ENCODE measurements at places on chromosomes 7 and 10.

DNA sequence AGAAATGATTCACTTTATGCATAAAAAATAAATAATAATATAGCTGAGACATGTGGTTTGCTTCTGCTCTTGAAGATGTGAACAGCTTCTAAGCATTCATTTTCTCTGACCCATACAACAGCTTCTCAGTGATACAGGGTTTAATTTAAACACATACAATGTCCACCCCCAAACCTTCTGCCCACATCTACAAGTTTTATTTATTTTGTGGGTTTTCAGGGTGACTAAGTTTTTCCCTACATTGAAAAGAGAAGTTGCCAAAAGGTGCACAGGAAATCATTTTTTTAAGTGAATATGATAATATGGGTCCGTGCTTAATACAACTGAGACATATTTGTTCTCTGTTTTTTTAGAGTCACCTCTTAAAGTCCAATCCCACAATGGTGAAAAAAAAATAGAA, 17.2 kb downstream of the INHBA start:
- DNase-seq = no peak

GRCh38 chr10:4623757-4624420, 202.1 kb upstream of the AKR1E2 start:
- no peak for DNase-seq

DNA sequence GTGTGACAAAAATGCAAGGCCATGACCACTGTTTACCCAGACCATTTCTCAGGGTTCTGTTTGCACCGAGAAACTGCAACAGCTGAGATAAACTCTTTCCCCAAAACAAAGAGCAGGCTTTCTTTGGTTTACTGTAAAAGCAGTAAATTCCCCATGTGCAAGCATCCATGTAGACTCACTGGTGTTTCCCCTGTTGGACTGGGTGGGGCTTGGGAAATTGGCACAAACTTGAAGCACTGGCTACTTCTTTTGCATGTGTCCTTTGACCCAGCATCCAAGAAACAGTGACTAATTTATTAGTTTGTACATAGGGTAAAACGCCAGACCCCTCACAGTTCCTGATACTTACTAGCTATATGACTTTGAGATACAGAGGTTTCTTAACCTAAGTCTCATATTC, 12.3 kb downstream of the IQUB start:
- DNase-seq = no peak

DNA sequence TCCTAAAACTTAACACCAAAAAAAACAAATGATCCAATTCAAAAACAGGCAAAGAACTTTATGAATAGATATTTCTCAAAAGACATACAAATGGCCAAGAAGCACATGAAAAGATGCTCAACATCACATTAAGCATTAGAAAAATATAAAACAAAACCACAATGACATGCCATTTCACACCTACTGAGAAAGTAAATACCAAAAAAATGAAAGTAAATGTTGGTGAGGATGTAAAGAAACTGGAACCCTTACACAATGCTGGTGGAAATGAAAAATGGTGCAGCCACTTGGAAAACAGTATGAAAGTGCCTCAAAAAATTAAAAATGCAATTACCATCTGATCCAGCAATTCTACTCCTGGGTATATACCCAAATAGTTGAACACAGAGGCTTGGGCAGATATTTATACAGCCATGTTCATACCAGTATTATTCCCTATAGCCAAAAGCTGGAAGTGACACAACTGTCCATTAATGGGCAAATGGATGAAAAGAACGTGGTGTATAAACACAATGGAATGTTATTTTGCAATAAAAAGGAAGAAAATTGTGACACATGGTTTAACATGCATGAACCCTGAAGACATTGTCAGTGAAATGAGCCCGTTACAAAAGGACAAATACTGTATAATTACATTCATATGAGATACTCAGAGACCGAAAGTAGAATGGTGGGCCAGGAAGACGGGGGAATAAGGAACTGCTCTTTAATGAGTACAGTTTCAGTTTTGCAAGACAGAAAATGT, 89.0 kb downstream of the JMJD1C start:
- no peak for DNase-seq

DNA sequence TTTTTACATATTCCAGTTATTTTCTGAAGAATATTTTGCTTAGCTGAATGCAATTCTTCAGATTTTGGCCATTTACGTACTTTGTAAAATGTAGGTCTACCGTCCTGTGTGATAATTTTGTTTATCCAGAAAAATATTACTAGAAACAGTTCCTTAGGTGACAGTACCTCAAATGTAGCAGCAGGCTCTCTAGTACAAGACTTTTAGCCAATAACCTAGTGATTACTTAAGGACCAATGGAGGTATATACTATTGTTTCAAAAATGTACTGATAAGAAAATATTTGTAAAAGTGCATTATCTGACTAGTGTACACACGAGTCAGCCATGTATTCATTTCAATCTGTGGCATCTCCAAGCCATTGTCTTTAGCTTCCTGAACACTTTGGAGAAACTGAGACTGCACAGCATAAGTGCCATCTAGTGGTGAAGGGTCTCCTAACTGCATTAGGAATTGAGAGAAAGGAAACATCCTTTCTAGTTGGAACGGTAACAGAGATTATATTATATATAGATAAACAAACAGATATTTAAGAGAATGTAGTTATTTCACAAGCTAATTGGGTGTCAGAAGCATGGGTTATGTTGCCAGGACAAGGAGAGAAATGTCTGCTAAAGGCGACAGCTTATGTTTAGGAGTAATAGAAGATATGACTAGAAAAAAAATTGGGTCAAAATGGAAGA, 23.7 kb downstream of the RTKN2 start:
- DNase-seq = peak; percentile 21

- no peak for DNase-seq
These were observed 285.5 kb upstream of the IGFBP3 start for GRCh38 chr7:46206476-46207060.

GRCh38 chr7:139651914-139652313, 125.9 kb downstream of the HIPK2 start:
- no peak for DNase-seq

DNA sequence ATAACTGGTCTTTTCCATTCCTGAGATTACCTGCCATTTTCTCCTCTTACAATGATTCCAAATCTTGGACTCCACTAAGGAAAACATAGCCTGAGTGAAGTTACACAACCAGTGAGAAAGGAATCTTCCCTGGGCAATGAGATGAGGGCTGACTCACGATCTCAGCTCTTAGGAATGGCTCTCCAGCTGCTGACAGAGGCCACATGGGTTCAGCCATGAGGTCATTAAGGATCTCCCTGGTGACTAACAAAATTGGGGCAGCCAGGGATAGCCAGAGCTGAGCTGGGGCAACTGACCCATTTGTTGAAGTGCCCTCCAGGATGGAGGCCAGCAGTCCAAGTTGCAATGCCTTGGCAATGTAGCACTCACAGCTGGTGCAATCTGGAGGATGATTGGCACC, 78.7 kb upstream of the MKLN1 start:
- no peak for DNase-seq

GRCh38 chr7:27182285-27182841, 2.7 kb downstream of the HOXA11 start:
- no peak for DNase-seq

GRCh38 chr7:149855361-149856305, 17.5 kb downstream of the ZNF862 start:
- no peak for DNase-seq

- DNase-seq = no peak
These were observed 48.2 kb upstream of the ODAD2 start for GRCh38 chr10:28047061-28047460.

GRCh38 chr7:36391436-36392198, 2.0 kb downstream of the ANLN start:
- peak; percentile 57 for DNase-seq

All from NCI-H2029 treated with DMSO at 0.1 percent for 48 hours (cell line).